AG04450 (cell line): ENCODE measurements at places on chromosomes 5 and 9. TPM values are rescaled to one million over a fixed set of nuclear protein-coding genes. Genes with fewer than 3 reads are reported as not detected.

Gene EIF4E1B
- polyA plus RNA-seq: not detected in 2 replicates

GRCh38 chr5:177264178-177264577, 39.3 kb downstream of the RAB24 start:
- no peak for DNase-seq

GRCh38 chr9:91143162-91143561, 218.6 kb downstream of the AUH start:
- DNase-seq: no peak

Gene AJM1
- 0.26 and 0.42 TPM in 2 replicates for polyA plus RNA-seq

GRCh38 chr9:75540185-75540584, 350.3 kb upstream of the PCSK5 start:
- no peak for DNase-seq

Gene PROP1
- not detected in 2 replicates for polyA plus RNA-seq

- DNase-seq: no peak
These were observed 126.9 kb upstream of the OSMR start for GRCh38 chr5:38718771-38719391.

DNA sequence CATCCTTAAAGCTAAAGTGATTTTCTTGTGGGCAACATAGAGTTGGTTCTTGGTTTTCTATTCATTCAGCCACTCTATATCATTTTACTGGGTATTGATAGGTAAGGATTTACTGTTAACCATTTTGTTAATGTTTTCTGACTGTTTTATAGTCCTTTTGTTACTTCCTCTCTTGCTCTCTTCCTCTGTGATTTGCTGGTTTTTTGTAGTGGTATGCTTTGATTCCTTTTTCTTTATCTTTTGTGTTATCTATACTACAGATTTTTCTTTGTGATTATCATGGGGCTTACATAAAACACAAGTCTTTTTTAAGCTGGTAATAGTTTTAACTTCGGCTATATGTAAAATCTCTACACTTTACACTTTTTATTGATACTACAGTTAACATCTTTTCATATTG, 43.3 kb downstream of the CREBRF start:
- no peak for DNase-seq

Gene TMEM174
- polyA plus RNA-seq: not detected in 2 replicates

- no peak for DNase-seq
These were observed at the start of gene TNFAIP8 for GRCh38 chr5:119355685-119356611. Gene TNFAIP8 (plus strand): TSS chr5:119356019. CDS start chr5:119356091, 72 bp downstream.

Gene IFNA13
- not detected in 2 replicates for polyA plus RNA-seq
